Activated naive CD4-positive, alpha-beta T cell treated with anti-CD3 and anti-CD28 coated beads, Interleukin-2, amount 10 ng/mL, durations not matched to agents 7 days and 5 days (primary cell): ENCODE measurements at places on chromosomes 4 and X.

- peak overlapping the region; percentile 7 for H3K4me3 ChIP-seq
- H3K36me3 ChIP-seq = peaks cover 12% of the 10 kb centered on the region
- no peaks in the 10 kb centered on the region for H3K27me3 ChIP-seq
These were observed 186.5 kb upstream of the RPL34 start for GRCh38 chr4:108433832-108434231.

DNA sequence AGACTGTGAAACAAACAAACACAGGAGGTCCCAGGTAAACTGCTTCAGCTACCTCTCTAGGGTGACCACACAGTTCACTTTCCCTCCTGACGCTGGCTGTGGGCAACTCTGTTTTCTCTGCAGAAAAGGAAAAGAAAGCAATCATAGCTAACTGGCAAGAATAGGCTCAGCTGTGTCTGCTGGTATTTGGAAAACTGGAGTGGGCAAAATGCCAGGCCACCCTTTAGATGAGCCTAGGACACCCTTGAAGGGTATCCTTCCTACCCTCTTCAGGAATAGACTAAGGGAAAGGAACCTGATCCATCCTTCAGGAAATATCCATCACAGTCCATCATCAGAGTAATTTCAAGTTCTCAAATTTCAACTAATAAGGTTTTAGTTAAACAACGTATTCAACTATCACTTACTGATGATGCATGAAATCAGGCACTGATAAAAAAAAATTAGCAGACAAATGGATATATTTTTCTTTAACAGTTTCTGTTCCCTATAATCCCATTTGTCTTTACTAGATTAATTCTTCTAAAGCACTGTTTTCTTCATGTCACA is 60.9 kb downstream of the CAMK2D start:
- no peak overlapping the region for H3K27ac ChIP-seq
- peaks cover 2% of the 10 kb centered on the region for H3K4me1 ChIP-seq
- H3K27me3 ChIP-seq = no peaks in the 10 kb centered on the region
- no peak for DNase-seq

DNA sequence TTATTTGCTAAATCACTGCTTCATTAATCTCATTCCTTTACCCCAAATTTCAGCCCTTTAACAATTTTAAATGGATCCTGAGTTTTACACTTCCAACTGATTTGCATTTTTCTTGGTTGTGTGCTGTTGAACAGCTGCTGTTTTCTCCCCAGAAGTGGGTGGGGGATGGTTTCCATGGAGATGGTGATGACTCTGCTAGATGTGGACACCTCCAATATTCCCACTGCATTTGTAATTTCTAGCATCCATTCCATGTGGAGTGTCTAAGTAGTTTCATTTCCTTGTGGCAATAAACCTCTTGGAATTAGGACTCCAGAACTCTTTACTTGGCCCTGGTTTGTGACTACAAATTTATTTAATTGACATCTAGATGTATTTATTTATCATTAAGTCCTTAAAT is 330.4 kb downstream of the GBA3 start:
- no peak for DNase-seq
- H3K36me3 ChIP-seq = no peaks in the 10 kb centered on the region
- H3K4me1 ChIP-seq = no peaks in the 10 kb centered on the region
- no peak overlapping the region for H3K4me3 ChIP-seq
- no peak overlapping the region for H3K27ac ChIP-seq

DNA sequence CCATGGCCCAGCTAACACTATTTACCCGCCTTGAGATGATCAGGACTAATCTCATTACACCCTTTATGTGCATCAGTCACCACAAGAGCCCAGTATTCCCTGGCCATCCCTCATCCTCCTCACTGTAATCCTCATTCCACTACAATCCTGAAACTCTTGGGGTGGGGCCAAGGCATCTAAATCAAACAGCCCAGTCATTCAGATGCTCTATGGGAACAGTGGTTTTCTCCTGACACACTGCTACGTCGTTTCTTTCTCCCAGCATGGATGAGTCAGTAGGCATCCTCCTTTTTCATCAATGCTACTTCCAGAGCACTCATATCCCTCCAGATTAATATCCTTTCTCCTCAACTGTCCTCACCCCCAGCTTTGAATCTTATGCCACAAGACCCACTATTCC is 5.6 kb downstream of the SDAD1 start:
- peaks cover 26% of the 10 kb centered on the region for H3K4me1 ChIP-seq
- no peak for DNase-seq
- H3K4me3 ChIP-seq = no peak overlapping the region
- no peak overlapping the region for H3K27ac ChIP-seq

DNA sequence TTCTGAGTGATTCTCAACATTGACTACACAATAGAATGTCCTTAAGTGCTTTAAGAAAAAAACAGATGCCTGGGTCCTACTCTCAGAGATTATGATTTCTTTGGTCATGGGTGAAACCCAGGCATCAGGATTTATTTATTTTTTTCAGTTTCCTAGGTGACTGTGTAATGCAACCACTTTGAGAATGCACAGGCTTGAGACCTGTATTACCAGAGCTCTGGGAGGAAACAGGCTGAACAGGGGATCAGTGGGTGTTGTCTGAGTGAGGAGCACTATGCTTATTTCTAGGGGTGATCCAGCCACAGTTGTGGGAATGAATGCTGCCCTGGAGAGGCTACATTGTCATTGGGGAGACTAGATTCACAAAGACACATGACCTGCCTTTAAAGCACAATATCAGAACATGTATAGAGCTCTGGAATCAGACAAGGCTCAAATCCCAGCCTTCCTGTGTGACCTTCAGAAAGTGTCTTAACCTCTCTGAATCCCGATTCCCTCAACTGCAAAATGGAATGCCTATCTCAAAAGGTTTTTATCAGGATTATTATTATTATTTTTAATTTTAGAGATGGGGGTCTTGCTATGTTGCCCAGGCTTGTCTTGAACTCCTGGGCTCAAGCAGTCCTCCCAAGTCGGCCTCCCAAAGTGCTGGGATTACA is 61.6 kb upstream of the PRPS1 start:
- no peak overlapping the region for H3K27ac ChIP-seq
- H3K27me3 ChIP-seq = peaks cover 8% of the 10 kb centered on the region
- H3K4me1 ChIP-seq = no peaks in the 10 kb centered on the region
- H3K4me3 ChIP-seq = no peak overlapping the region
- DNase-seq = no peak

DNA sequence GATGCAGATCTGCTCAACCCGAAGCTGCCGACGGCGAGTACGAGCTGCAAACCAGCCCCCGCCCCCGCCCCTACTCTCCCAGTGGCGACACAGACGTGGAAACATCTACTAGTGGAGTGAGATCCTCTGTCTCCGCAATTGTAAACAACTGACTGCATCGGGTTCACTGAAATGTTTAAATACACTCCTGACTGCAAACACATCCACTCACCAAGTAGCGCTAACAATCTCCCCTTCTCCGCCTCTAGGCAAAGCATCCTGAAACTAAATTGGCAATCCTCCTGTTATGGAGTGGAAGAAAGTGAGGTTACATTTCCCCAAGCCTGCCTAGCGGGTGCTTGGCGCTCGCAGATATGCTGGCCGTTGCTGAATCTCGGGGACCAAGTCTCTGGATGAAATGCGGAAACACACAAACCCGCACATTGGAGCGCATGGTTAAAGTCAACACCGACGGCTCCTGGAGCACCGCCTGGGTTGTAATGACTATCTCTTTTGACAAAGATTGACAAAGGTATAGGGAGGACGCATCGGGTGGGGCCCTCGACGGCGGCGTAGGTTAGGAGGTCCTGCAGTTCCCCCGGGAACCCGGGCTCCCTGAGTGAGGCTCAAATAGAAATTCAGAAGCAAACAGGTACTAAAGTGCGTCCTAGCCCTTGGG is 117.0 kb upstream of the TEX13C start:
- no peak overlapping the region for H3K4me3 ChIP-seq
- peaks cover 52% of the 10 kb centered on the region for H3K27me3 ChIP-seq
- H3K4me1 ChIP-seq = peaks cover 27% of the 10 kb centered on the region
- DNase-seq = peak; percentile 18

- H3K27me3 ChIP-seq = no peaks in the 10 kb centered on the region
- H3K4me3 ChIP-seq = peak overlapping the region; percentile 17
- peaks cover 9% of the 10 kb centered on the region for H3K36me3 ChIP-seq
- DNase-seq = no peak
These were observed 67.9 kb downstream of the PPP3CA start for GRCh38 chr4:101279377-101279871.

DNA sequence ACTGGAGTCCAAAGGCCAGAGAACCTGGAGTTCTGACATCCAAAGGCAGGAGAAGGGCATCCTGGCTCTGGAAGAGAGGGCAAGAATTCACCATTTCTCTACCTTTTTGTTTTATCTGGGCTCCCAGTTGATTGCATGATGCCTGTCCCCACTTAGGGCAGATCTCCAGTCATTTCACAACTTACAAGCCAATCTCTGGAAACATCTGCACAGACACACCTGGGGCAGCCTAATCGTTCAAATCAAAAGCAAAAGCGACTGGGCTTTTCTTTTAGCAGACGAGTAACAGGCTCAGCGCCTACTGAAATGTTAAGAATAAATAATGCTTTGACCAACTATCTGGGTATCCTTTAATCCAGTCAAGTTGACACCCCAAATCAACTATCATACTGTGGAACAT is 136.0 kb upstream of the NPY2R start:
- no peaks in the 10 kb centered on the region for H3K4me1 ChIP-seq
- no peaks in the 10 kb centered on the region for H3K36me3 ChIP-seq
- H3K4me3 ChIP-seq = no peak overlapping the region
- H3K27me3 ChIP-seq = no peaks in the 10 kb centered on the region
- no peak overlapping the region for H3K27ac ChIP-seq
- no peak for DNase-seq

- peaks cover 54% of the 10 kb centered on the region for H3K4me1 ChIP-seq
- H3K4me3 ChIP-seq = peak overlapping the region; percentile 82
These were observed 822 bp downstream of the ZNF275 start for GRCh38 chrX:153334654-153335295.

- peaks cover 35% of the 10 kb centered on the region for H3K36me3 ChIP-seq
- peak within 1 kb of the TSS; percentile 97 for H3K27ac ChIP-seq
- no peaks in the 10 kb centered on the region for H3K27me3 ChIP-seq
- DNase-seq = peak; percentile 98
- H3K4me1 ChIP-seq = peaks cover 57% of the 10 kb centered on the region
These were observed at the start of gene NOA1 for GRCh38 chr4:56977321-56978012. NOA1 (minus strand) TSS chr4:56977606; CDS start chr4:56977585, 21 bp downstream.

DNA sequence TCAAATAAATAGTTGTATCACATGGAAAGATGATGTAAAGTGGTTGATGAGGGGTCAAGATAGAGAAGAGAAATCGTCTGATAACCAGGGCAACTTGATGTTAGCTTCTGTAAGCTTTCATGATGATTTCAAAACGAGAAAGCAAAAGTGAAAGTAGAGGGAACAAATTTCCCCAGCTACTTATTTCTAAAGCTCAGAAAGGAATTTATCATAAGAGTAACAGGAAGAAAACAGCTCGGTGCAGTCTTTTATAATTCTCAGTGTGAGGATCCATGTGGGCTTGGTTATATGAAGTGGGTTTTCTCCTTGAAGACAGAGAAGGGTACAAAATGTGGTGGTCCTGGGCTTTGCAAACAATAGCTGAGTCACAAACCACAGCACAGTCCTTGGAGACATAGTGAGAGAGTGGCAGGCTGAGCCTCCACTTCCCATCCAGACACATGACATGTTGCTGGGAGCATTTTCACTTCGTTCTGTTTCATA is 32.1 kb upstream of the GLRA2 start:
- H3K36me3 ChIP-seq = no peaks in the 10 kb centered on the region
- peak overlapping the region; percentile 79 for H3K27ac ChIP-seq
- no peaks in the 10 kb centered on the region for H3K27me3 ChIP-seq
- peaks cover 17% of the 10 kb centered on the region for H3K4me1 ChIP-seq
- peak; percentile 23 for DNase-seq

DNA sequence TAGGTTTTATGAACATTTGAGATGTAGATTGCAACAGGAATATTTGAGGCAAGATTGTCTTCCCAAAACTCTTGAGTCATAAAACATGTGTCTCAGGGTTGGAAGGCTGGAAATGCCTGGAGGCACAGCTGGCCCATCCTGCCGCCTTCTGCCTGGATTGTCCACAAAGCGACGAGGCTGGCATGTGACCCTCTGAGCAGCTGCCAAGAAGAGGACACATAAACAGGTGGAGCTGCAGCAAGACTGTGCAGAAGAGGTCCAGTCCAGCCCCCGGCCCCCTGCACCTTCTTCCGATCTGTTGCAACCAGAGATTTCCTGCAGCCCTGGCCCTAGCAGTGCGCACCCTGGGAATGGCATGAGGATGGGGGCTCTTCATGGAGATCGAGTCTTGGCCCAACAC is 101.9 kb upstream of the BCOR start:
- peaks cover 27% of the 10 kb centered on the region for H3K4me1 ChIP-seq
- H3K27ac ChIP-seq = no peak overlapping the region
- H3K27me3 ChIP-seq = peaks cover 4% of the 10 kb centered on the region
- H3K4me3 ChIP-seq = no peak overlapping the region

- no peak overlapping the region for H3K27ac ChIP-seq
- peaks cover 2% of the 10 kb centered on the region for H3K27me3 ChIP-seq
- H3K4me1 ChIP-seq = no peaks in the 10 kb centered on the region
- no peaks in the 10 kb centered on the region for H3K36me3 ChIP-seq
- no peak overlapping the region for H3K4me3 ChIP-seq
These were observed 19.5 kb upstream of the NFXL1 start for GRCh38 chr4:47933840-47934239.

DNA sequence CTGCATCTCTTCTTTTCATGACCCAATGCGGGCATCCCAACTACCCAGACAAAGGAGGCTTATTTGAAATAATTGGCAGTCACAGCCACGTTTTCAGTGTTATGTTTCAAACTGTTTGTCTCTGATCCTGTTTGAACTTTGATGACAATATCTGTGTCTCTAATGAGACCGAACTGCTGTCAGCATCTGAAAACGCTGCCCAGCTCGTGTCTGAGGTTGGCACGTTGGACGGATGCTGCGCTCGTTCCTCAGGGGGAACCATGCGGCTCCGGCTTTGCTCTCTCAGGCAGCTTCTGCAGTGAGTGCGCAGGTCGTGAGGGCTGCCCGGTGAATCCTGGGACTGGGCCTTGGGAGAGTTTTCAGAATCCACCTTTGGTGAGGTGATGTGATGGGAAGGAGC is 58.4 kb upstream of the SORBS2 start:
- DNase-seq = no peak
- H3K36me3 ChIP-seq = no peaks in the 10 kb centered on the region
- H3K4me1 ChIP-seq = no peaks in the 10 kb centered on the region
- H3K4me3 ChIP-seq = no peak overlapping the region

DNA sequence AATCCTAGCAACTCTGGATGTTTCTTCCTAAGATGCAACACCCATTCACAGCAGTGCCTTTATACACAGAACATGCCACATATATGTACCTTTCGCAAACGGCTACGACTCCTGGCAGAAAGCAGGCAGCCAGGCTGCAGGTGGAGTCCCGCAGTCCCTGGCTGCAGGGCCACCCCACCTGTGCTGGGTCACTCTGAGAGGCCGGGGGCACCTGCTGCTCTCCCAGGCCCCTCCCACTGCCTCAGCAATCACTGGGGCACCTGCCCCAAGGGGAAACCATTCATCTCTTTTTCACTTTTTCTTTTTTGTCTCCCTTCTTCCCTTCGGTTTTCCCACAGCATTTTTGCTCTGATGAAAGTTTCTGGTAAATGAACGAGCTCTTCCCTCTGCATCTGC is 28.0 kb downstream of the RNF212 start:
- no peaks in the 10 kb centered on the region for H3K4me1 ChIP-seq
- no peak for DNase-seq
- no peak overlapping the region for H3K4me3 ChIP-seq
- H3K27ac ChIP-seq = no peak overlapping the region
- peaks cover 25% of the 10 kb centered on the region for H3K27me3 ChIP-seq
